ENCODE measurements at places on chromosomes 12 and 14. TPM values are rescaled to one million over a fixed set of nuclear protein-coding genes. Genes with fewer than 3 reads are reported as not detected.

Gene SPTB
- total RNA-seq, result not detected

Gene PLEKHD1
- total RNA-seq, result 0.18 TPM

Gene DENR
- total RNA-seq, result 51.6 TPM

Gene C14orf119
- total RNA-seq, result 49.0 TPM

Gene RNASE8
- not detected for total RNA-seq

Gene CCDC60
- total RNA-seq, result not detected

Gene CCDC175
- not detected for total RNA-seq

Gene PAPLN
- 0.11 TPM for total RNA-seq

Gene AKAP5
- total RNA-seq, result 0.23 TPM

Gene ADCY4
- 4.7 TPM for total RNA-seq

Gene ARPC3
- 243 TPM for total RNA-seq

Gene TMEM132C
- total RNA-seq, result not detected

Gene CCDC91
- 84.6 TPM for total RNA-seq

Gene SERPINA4
- not detected for total RNA-seq

Gene LMO3
- not detected for total RNA-seq

Gene SYNE3
- total RNA-seq, result 47.1 TPM

Gene ART4
- total RNA-seq, result not detected

Gene LUM
- total RNA-seq, result not detected

Gene DNAI7
- 0.57 TPM for total RNA-seq

Measured in naive thymus-derived CD8-positive, alpha-beta T cell (primary cell).